ENCODE measurements at places on chromosomes 2 and 18. TPM values are rescaled to one million over a fixed set of nuclear protein-coding genes. Genes with fewer than 3 reads are reported as not detected.

GRCh38 chr18:11980163-11980493 is 1.2 kb upstream of the IMPA2 start:
- no peak for DNase-seq

DNA sequence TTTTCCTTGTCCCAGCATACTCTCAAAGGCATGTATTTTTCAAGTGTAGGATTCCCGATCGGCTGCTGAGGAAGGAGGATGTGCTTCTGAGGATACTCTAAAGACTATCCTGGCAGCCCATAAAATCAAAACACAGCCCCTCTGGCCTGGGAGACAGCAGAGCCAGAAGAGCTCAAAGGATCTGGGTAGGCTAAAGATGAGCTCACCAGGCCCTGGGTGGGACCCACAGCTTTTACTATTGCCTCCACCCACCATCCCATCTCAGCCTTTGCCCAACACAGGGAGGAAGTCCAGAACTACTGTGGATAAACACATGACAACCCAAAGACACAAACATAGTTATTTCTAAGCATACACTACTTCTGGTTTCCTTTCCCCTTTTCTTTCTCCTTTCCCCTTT is 79.1 kb upstream of the ZFP36L2 start:
- no peak for DNase-seq

GRCh38 chr2:109176928-109177327 is 47.9 kb downstream of the SH3RF3 start:
- no peak for DNase-seq

DNA sequence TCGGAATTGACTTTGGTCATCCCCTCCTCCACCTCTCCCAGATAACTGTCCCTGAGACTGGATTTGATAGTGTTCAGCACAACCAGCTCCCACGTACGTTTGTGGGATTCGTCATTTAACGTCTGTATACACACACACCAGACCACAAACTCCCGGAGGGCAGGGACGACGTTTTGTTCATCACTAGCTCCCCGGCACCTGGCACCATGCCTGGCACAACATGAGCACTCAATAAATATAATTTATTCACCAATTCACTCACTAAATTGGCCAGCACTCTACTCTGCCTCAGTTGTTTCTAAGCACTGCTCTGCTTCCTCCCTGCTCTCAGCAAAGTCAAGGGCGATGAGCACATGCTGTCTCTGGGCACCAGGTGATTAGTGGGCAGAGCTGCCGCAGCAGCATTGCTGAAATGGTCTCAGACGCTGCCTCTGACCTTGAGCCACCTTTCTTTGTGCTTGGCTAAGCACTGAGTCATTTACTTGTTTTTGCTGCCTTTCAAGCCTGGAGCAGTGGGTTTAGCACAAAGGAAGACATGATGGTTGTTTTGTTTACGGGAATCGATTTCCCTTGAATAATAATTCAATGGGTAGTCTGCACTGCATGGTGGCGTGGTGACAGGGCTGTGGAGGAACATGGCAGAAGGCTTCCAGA is 19.3 kb upstream of the LOXHD1 start:
- DNase-seq = no peak

Gene DSC1
- 0.62 TPM for polyA plus RNA-seq

Gene RELCH
- polyA plus RNA-seq = 7.6 TPM

Gene DNER
- not detected for polyA plus RNA-seq

Measured in CD4-positive, alpha-beta memory T cell (primary cell).